Articular chondrocyte of knee joint (primary cell): ENCODE measurements at places on chromosomes 12 and 14. TPM values are rescaled to one million over a fixed set of nuclear protein-coding genes. Genes with fewer than 3 reads are reported as not detected.

The CLSTN3 gene
- total RNA-seq = 8.9 and 10.5 TPM in 2 replicates

The ESR2 gene
- 0.11 and 0.13 TPM in 2 replicates for total RNA-seq

The USP44 gene
- 0.22 and 0.78 TPM in 2 replicates for total RNA-seq

The SSPN gene
- total RNA-seq = 13.6 and 14.7 TPM in 2 replicates

The ALDH1L2 gene
- total RNA-seq = 53.9 and 60.5 TPM in 2 replicates

The SETD1B gene
- 5.4 and 5.9 TPM in 2 replicates for total RNA-seq

The MORN3 gene
- 1.0 and 1.3 TPM in 2 replicates for total RNA-seq

The LTB4R2 gene
- 3.5 and 5.5 TPM in 2 replicates for total RNA-seq

The A2ML1 gene
- not detected in 2 replicates for total RNA-seq

The SPIC gene
- total RNA-seq = not detected in 2 replicates

The LMNTD1 gene
- total RNA-seq = 0.52 TPM in 1 of 2 replicates, not detected in the other

The COL2A1 gene
- 3.2 and 3.5 TPM in 2 replicates for total RNA-seq

The BBS10 gene
- total RNA-seq = 20.0 and 20.6 TPM in 2 replicates

The KLRC4 gene
- not detected in 2 replicates for total RNA-seq

The RNU4-1 gene
- under 0.01 TPM in 2 replicates for total RNA-seq

The FSCB gene
- not detected in 2 replicates for total RNA-seq

The TAS2R50 gene
- total RNA-seq = 5.7 and 7.8 TPM in 2 replicates

The PLA2G1B gene
- not detected in 2 replicates for total RNA-seq

The KLRB1 gene
- not detected in 2 replicates for total RNA-seq

The ANKRD9 gene
- total RNA-seq = 7.4 and 11.9 TPM in 2 replicates

The AVPR1A gene
- 0.13 TPM in 1 of 2 replicates, not detected in the other for total RNA-seq

The CCDC197 gene
- total RNA-seq = not detected in 2 replicates

The CFAP54 gene
- 1.6 and 4.0 TPM in 2 replicates for total RNA-seq

The NYNRIN gene
- total RNA-seq = 14.0 and 14.4 TPM in 2 replicates

The PIP4P1 gene
- total RNA-seq = 19.9 and 21.6 TPM in 2 replicates

The SMIM41 gene
- total RNA-seq = 0.39 and 0.65 TPM in 2 replicates

The GPATCH2L gene
- total RNA-seq = 50.8 and 58.9 TPM in 2 replicates

The CCND2 gene
- total RNA-seq = 13.1 and 25.3 TPM in 2 replicates
